Activated CD8-positive, alpha-beta memory T cell treated with anti-CD3 and anti-CD28 coated beads for 48 hours (primary cell): ENCODE measurements at places on chromosomes 7 and 10.

GRCh38 chr10:21634599-21635365 is 100.8 kb downstream of the MLLT10 start:
- DNase-seq = no peak

DNA sequence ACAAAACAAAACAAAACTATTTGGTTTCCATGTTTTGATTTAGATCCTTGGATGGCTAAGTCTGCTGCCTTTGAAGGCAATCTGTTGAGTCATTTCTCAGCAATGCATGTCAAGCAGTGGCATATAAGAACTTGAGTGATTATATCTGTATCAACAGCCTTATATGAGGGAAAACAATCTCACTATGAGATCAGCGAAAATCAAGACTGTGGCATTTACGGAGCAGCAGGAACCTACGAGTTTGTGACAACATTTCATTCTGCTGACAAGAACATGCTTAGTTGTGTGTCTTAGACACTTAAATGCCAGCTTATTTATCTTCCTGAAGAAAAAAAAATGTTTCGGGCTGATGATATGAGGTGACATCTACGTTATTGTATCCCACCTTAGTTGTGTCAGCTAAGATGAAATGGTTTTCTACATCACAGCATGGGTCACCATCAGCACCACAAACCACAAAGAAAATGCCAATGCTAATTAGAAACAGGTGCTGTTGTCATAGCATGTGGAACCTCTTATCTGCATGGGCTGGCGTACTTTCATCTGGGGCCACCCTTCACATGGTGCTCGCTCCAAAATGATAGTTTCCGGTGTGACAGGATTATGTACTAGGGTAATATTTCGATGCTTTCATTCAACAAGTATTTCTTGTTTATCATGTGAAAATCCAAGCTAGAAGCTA is 1085.5 kb downstream of the SORCS1 start:
- DNase-seq = no peak

DNA sequence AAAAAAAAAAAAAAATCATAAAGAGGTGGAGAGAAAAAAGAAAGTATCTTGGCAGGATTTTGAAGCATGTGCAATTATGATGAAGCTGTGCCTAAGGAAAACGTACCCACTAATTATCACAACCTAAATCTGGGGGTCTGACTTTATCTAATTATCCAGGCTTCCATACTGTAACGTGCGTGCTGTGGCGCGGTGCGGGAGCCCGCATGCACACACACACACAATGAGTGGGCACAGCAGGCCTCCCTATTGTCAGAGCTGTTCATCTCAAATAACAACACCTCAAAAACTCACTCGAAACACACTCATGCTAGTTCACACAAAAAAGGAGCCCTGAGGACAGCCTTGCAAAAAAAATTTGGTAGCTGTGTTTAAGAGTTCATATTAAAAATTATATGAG is 31.9 kb downstream of the BEND7 start:
- no peak for DNase-seq

GRCh38 chr7:87116315-87116714 is 35.9 kb upstream of the DMTF1 start:
- DNase-seq = no peak

DNA sequence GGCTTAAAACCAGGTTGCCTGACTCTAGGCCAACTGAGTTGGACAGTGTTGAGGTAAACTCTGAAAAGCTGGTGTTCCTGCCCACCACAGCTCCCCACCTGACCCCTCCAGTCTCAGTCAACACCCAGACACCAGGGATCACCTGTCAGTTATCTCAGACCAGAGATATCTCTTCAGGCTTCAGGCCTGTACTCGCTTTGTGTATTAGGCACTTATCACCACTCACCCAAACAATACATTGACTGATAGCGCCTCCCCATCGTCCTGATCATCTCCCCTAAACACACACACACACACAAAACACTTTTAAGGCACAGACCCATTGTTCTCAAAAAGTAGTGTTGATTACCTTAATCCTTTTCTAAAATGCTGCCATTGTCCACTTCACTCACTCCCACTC is 111.5 kb downstream of the PLCE1 start:
- no peak for DNase-seq

- no peak for DNase-seq
Observed at GRCh38 chr10:114915294-114915693, 22.7 kb upstream of the TRUB1 start.

DNA sequence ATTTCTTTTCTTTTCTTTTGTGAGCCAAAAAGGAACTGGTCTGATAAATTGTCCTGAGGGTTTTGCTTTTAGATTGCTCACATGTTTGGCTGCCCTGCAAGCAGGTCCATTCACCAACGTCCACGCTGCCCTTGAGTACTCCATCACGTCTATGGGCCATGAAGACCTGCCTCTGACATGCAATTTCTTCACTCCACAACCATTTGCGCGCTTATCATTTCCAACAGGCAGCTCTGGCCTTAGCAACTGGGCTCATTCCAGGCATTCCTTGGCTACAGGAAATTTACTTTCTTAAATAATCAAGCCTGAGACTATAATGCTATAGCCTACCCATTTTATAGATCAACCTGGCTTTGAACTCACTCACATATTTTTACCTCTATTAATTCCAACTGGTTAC is 408.3 kb upstream of the C7orf33 start:
- DNase-seq = no peak

- no peak for DNase-seq
Observed at GRCh38 chr10:102580230-102580629, 64.0 kb upstream of the TRIM8 start.

- DNase-seq = no peak
Observed at GRCh38 chr7:101612885-101613515, 16.1 kb downstream of the MYL10 start.

GRCh38 chr7:19619122-19619521 is 89.7 kb downstream of the POLR1F start:
- DNase-seq = no peak

GRCh38 chr7:120987280-120987679 is 1.2 kb upstream of the CPED1 start:
- no peak for DNase-seq

GRCh38 chr10:79078367-79079053 is 9.7 kb downstream of the ZMIZ1 start:
- DNase-seq = no peak

GRCh38 chr10:30387646-30388243 is 38.7 kb upstream of the MTPAP start:
- DNase-seq = no peak

DNA sequence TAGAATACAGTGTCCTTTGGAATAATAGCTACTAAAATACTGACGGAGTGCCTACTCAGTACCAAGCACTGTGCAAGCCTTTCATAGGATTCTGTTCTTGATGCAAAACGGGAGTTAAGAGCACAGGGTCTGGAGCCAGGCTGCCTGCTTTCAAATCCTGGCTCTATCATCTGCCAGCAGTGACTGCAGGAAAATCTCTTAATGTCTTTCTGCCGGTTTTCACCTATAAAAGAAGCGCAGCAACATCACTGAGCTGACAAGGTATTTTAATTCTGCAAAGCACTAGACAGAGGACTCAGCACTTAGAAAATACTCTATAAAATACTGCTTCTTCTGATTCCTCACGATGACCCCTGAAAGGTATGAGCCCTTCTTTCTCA is 659 bp downstream of the FIGNL1 start:
- no peak for DNase-seq

DNA sequence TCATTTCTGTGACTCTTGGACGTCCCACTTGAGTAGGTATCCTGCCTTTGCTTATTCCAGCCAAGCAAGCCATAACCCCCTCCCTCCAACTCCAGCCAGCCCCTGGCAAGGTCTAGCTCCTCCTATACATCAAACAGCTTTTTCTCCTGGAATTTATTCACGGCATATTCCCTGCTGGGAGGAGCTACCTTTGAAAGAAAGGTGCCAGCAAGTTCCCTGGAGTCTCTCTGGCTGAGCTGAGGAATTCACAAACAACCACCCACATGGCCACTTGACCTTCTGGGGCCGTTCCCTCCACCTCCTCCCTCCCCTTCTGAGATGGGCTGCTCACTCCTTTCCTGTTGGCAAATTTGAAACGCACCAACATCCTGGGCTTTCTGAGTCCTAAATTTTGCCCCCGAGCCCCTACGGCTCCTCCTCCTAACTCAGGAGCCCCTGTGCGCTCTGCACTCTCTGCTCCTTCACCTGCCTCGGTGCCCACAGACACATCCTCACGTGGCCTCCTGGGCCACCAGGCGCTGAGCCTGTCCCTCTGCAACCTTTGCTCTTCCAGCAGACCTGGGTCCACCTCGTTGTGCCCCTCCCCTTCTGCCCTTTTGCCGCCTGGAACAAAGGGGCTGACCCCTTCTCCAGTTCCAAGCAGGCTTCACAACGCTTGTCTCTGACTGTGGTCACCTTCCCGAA is 48.0 kb downstream of the HSPA12A start:
- no peak for DNase-seq

- DNase-seq = no peak
Observed at GRCh38 chr7:114922652-114923402, 933 bp downstream of the MDFIC start.

DNA sequence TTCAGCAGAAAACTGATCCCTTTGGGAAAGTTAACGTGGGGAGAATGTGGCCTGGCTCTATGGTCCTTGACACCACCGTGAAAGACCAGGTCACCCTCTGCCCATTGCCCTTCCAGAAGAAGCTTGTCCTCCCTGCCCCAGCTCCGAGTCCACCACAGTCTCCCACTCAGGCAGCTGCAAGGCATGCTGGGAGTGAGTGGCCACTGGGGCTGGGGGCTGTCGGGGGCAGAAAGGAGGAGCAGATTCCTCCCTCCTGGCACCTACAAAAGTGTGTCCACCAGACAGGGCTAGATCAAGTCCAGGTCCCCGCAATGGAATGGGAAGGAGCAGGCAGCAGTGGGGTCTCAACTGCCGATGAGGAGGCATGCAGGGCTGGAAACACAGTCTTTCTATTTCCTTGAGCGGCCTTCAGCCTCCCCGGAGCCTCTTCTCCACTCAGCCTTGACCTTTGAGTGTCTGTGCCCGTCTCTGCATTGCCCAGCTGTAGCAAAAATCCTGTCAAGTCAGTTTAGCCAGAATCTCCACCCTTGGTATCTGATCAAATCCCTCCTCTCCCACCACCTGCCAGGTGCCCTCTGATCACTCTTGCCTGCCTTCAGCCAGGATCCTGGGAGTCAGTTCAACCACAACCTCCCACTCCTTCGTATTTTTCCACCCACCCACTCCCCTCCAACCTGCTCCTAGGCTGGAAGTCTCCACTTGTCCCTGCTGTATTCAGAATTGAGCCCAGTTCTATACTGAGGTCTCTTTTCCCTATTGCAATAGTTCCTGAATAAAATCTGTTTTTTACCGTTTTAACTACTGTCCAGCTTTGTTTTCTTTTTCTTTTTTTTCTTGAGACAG is 6.9 kb upstream of the ZNF316 start:
- no peak for DNase-seq

GRCh38 chr10:51231754-51232153 is 157.5 kb downstream of the PRKG1 start:
- no peak for DNase-seq

DNA sequence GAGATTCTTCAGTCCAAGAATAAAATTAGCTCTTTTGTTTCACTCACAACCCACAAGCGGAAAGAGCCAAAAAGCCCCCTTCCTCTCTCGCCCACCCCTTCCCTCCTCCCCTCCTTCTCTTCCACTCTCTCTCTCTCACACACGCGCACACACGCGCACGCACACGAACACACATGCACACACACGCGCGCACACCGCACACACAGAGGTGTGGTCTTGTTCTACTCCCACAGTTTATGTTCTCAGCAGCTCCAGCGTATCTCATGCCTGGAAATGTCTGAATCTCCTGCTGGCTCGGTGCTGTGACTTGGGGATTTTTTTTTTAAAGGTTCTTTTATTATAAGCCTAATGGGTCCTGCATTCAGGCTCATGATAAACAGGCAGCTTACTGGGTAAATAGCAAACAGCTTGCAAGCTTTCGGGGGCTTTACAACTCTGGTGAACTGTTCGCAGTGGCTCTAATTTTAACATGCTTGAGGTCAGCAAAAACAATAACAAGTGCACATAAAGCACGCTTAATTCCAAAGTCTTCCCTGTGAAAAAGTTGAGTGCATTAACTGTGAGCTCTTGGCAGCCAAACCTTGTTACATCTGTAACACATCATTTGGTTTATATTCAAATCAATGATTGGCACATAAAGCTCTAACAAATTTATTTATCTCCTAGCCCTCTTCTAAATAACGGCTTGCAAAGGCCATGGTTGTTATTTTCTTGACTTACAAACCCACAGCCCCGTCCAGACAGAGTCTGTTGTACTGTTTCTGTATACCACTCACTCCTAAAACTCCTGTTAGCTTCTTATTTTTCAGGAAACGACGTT is 424.1 kb upstream of the MGMT start:
- DNase-seq = no peak

GRCh38 chr7:92766461-92767003 is 69.8 kb downstream of the CDK6 start:
- DNase-seq = no peak

DNA sequence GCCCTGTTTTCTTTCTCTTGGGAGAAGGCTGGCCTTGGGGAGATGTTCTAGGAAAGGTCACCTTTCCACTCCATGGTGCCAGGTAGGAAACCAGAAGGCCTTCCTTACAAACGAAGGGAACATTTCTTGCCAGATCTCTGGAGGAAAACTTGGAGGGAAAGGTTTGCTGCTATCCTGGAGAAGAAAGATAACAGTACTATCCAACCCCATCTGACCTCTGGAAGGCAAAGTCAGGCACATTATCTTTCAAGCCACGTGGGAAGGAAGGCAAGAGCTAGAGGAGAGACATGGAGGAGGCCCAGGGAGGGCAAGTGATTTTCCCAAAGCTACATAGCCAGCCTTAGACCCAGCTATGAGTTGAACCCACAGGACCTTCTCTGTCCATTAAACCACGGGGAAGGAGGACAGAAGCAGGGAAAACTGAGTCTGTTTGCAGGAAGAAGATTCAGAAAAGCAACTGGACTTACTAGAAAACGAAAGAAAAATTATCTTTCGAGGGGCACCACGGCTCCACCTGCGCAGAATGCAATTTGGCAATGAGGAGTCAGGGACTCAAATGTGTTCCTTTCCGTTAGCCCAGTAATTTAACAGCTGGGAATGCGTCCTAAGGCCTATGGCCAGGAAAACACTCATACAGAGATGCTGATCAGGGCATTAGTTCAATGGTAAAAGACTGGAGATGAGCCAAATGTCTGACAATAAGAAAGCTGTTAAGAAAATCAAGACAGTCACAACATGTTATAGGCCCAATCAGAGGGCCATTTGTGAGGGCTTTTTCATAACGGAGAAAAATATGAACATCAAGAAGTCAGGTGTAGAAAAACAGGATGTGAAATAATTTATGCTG is 32.0 kb upstream of the PSAP start:
- DNase-seq = no peak
